ENCODE measurements at places on chromosomes 6 and 20.

DNA sequence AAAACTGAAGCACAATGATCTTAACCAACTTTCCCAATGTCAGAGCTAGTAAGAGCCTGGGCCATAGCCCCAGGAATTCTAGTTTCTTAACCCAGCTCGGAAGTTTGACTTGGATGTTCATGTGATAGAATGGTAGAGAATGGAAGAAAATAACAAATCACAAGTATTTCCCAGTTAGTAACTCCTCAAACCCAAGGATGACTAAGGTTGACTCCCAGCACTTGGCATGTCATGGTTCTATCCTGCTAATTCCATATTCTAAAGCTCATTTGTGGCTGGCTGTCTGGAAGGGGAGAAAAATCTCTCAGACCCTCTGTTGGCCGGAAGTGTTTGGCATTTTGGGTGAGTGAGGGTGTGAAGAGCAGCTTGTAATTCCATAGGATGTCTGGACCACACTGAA lies 248.7 kb downstream of the RFPL4B start:
- no peak for DNase-seq

DNA sequence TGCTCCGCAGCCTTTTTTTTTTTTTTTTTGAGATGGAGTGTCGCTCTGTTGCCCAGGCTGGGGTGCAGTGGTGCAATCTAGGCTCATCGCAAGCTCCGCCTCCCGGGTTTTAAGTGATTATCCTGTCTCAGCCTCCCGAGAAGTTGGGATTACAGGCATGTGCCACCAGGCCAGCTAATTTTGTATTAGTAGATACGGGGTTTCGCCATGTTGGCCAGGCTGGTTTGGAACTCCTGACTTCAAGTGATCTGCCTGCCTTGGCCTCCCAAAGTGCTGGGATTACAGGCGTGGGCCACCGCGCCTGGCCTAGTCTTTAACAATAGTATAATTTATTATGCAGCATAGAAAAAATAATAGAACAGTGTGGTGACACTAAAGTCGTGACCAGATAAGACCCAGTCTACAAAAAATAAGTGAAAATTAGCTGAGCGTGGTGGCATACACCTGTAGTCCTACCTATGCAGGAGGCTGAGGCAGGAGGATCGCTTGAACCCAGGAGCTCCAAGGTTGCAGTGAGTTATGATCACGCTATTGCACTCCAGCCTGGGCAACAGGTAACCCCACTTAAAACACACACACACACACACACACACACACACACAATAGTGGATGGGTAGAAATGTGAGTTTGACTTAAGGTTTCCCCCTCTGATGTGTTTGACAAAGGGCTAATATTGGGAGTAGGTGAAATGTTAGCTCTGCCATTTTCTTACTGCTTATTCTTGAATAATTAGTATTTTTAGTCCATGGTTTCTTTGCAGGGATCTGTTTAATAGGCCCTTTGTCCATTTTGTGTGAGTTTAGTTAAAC lies 6.5 kb downstream of the PIM1 start:
- no peak for DNase-seq

DNA sequence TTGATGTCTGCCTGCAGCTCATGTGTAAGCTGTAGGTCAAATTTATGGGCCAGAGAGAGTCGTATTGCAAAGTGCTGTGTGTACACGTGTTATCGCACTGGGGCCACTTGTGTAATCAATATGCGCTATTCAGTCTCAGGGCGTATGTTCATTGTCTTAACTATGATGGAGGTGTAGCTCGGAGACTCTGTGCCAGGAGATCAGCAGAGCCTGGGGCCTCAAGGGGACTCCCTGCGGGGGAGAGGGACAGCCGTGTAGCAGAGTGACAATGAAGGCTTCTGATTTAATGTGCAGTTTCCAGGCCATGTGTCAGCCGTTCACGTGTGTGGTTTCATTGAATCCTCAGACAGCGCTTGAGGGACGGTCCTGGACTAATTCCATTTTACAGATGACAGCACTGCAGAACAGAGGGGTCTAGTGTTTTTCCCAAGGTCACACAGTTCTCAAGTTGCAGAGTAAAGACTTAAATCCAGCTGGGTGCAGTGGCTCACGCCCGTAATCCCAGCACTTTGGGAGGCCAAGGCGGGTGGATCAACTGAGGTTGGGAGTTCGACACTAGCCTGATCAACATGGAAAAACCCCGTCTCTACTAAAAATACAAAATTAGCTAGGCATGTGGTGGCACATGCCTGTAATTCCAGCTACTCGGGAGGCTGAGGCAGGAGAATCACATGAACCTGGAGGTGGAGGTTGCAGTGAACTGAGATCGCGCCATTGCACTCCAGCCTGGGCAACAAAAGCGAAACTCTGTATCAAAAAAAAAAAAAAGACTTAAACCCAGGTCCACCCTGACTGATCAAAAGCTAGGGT lies 242.5 kb downstream of the PREX1 start:
- DNase-seq: no peak

- DNase-seq: no peak
Observed at GRCh38 chr20:44029848-44030230, 115.2 kb downstream of the TOX2 start.

GRCh38 chr20:49915118-49915379 lies 280 bp downstream of the SPATA2 start:
- no peak for DNase-seq

DNA sequence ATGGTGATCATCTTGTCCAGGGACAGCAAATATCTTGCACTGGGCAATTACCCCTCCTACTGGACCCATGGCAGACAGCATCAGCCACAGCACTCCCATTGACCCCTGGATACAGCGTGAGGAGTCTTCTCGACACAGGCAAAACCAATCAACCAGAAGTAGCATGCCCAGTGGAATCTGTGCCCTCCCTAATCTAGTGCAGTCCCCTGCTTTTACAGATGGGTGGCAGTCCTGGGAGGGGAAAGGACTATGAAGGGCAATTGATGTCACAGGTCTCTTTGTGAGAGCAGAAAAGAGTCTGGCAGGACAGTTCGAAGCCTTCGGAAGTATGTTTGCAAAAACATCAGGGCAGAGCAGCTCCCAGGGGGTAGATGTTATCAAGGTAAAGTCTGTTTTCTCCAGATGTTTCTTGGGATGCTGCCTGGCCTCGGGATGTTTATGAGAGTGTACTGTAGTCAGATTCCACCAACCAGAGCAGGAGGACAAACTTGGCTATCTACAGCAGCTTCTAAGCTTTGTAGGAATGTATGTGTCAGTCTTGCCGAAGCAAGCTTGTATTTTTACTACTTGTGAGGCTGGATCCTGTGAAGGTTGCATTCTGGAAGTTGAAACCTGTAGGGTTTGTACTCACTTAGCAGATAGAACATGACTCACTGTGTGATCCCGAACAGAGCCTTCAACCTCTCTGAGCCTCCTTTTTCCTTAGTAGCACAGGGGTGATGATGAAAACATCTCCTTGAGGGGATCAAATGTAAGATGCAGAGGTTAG lies 63.0 kb upstream of the MYL9 start:
- DNase-seq: no peak

GRCh38 chr6:113377362-113377942 lies 479.7 kb upstream of the MARCKS start:
- no peak for DNase-seq

- peak; percentile 69 for DNase-seq
Observed at GRCh38 chr6:72619883-72620696, 1.8 kb upstream of the KCNQ5 start.

DNA sequence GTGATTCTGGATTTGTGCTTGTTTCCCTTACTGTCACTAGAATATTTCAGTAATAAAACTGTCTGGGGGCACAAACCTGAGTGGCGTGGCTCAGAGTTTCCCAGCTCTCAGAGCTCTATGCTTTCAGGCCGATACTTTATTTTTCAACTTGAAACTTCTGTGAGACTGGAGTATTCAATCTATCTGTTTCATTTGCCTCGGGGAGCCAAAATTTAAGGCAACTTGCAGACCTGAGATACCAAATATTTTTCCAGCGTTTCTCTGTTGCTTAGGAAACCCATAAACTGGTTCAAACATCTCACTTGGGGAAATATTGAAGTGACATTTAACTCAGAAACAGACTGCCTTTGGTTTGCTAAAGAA lies 74.7 kb downstream of the SOBP start:
- DNase-seq: no peak

- DNase-seq: no peak
Observed at GRCh38 chr20:54606380-54606779, 131.0 kb downstream of the DOK5 start.

GRCh38 chr6:129364037-129364436 lies 345.9 kb downstream of the ARHGAP18 start:
- no peak for DNase-seq

GRCh38 chr20:20276811-20277530 lies 90.9 kb upstream of the INSM1 start:
- DNase-seq: no peak

DNA sequence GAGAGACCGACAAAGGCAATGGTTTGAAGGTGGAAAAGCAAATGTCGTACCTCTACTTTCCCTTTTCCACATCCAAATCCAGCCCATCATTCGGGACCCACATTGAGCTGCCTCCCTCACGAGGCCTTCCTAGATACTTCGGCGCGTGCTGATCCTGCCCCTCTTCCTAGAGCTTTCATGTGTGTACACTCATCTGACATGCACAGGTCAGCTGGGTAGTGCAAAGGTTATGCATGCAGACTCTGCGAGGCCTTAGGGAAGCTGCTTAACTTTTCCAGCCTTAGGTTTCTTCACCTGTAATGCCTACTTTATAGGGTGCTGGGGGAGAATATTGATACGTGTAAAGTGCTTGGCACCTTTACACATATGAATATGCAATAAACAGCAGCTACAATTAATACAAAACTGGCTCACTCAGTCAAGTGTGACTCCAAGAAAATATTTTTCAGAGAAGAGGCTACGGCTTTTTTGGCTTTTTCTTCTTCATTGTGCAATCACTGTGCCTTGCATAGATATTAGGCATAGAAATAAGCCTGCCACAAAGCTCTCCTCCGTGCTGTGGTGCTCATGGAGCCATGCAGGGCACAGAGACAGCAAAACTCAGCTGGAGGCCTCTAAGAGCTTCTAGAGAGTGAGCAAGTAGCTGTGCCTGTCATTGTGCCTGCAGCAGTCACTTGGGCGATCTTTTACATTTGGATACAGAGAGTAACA lies 3.6 kb upstream of the MANBAL start:
- no peak for DNase-seq

GRCh38 chr6:128064540-128064895 lies 163.7 kb upstream of the THEMIS start:
- no peak for DNase-seq

DNA sequence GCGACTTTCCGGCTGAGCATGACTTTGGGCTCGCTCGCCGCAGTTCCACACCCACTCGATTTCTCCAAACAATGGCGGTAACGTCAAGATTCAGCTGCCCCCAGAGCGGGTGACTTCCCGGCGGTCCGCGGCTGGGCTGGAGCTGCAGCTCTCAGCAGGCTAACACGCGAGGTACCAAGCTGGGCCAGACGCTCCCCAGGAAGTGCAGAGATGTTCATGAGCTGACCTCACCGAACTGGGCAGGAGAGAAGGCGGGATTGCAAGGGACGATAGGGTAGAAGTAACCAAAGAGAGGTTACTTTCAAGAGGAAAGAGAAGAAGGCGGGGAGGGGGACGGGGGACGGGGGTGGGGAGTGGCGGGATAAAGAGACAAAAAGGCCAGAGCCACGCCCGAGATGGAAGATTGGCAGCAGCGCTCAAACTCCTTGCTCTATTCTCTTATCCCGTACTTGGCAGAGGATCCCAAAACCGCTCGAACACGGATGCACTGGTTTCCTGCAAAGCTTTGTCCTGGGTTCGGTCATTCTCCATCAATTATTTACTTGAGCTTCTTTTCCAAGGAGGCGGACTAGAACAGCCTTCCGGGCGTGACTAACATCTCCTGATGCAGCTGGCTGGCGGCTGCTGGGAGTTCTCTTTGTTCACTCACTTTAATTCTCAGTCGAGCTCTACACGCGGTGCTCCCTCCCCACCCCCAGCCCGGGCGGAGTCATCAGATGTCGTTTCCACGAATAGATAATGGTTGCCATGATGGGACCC lies at the start of gene MTCL3:
Gene MTCL3, minus strand, starts transcription at position 626 of the 759 bp plus-strand sequence.
- peak; percentile 20 for DNase-seq

DNA sequence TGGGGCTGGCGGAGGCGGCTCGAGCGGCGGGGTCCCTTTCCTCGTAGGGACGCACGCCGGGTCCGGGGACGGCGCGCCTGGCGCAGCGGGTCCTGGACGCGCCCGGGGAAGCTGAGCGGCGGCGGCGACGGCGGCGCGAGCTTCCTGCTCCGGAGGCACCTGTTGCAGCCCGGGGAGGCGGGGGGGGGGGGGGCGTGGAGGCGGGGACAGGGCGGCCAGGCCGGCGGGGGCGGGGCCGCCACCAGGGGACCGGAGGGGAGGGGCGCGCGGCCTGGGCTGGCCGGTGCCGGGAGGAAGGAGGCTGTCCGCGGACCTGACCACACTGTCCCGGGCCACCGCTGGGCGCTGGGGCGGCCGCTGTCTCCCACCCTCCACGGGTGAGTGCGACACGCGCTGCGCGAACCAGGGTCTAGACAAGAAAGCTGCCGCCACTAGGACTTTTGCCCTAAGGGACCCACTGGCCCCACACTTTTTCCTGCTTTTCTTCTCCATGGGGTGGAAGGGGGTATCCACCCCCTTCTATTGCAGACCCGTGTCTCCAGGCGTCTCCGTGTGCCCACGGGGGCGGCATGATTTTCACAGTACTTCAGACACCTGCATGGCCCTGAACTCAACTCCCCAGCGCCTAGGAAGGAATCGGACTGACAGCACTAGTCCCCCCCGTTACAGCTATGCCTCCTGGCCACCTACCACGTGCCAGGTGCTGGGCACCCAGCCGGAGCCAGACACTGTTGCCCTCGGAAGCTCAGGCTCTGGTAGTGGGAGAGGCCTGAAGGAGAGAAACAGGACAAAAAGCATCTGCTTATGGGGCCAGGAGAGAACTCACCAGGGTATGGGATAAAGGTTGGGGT lies at the start of gene NFATC2:
Gene NFATC2, minus strand, starts transcription at position 149 of the 851 bp plus-strand sequence. CDS start 220 bp downstream, outside the sequence.
- no peak for DNase-seq

GRCh38 chr6:93894521-93894920 lies 475.2 kb upstream of the EPHA7 start:
- no peak for DNase-seq

GRCh38 chr6:169101981-169102380 lies 151.7 kb downstream of the THBS2 start:
- no peak for DNase-seq

DNA sequence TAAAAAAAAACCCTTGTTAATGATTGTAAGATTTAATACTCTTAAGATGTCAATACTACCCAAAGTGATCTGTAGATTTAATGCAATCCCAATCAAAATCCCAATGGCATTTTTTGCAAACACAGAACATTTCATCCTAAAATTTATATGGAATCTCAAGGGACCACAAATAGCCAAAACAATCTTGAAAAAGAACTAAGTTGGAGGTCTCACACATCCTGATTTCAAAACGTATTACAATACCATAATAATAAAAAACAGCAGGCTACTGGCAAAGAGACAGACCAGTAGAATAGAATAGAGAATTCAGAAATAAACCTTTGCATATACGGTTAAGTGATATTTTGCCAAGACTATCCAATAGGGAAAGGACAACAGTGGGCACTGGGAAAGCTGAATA lies 331.9 kb upstream of the JARID2 start:
- DNase-seq: no peak

DNA sequence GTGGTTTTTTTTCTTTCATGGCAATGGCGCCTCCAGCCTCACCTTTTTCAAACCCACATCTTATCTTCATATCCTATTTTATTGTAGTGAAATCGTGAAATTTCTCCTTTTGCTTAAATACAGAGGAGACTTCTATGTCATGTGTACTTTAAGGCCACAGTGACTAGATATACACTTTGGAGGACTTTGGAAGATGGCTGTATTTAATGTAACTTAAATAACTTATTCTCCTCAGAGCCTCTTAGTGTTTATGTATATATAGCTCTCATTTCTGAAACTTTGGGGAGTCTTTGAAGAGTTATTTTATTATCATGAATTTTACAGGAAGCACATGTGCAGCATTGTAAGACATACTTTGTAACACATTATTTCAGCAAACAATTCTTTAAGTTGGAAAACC lies 968 bp downstream of the LAMA2 start:
- DNase-seq: no peak
